ENCODE measurements at places on chromosomes 2 and 18.

GRCh38 chr18:45670281-45670962 is 53.6 kb upstream of the SLC14A1 start:
- DNase-seq, result peak; percentile 18
- peak overlapping the region; percentile 54 for H3K27ac ChIP-seq
- peaks cover 56% of the 10 kb centered on the region for H3K4me1 ChIP-seq
- peaks cover 2% of the 10 kb centered on the region for H3K27me3 ChIP-seq

DNA sequence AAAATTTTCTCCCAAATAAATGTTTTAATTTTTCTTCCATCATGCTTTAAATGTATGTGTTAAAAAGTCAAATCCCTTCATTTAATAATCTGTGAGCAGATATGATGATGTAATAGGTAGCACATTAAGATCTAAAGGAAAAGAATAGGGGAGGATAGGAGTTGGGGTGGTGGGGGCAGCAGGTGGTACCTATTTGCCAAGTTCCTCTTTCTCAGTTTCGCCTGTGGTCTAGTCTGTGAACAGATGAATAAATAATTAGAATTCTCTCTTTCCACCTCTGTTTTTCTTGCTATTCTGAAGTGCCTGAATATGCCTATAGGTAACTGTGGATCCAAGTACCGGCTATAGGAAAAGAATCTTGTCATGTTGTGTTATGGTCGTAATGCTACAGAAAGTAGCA is 152.5 kb downstream of the NRXN1 start:
- H3K4me1 ChIP-seq, result no peaks in the 10 kb centered on the region
- H3K27ac ChIP-seq, result no peak overlapping the region
- no peaks in the 10 kb centered on the region for H3K27me3 ChIP-seq
- no peaks in the 10 kb centered on the region for H3K36me3 ChIP-seq

GRCh38 chr18:32696376-32696775 is 76.4 kb downstream of the KLHL14 start:
- H3K4me1 ChIP-seq, result no peaks in the 10 kb centered on the region
- H3K27ac ChIP-seq, result no peak overlapping the region
- H3K4me3 ChIP-seq, result no peak overlapping the region
- no peaks in the 10 kb centered on the region for H3K36me3 ChIP-seq
- H3K27me3 ChIP-seq, result no peaks in the 10 kb centered on the region

DNA sequence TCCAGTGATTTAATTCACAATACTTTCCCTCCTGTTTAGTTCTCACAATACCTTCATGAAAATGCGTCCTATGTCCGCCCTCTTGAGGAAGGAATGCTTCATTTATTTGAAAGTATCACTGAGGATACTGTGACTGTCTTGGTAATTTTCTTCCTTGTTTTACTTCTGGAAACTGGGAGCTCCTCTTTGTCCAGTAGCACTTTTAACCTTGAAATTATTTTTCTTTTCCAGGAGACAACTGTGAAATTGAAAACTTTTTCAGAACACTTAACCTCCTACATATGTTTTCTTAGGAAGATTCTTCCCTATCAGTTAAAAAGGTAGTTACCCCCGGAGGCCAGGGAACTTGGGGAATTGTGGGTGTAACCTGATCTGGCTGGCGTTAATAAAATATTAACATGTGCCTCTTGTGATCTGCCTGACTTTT is 58.9 kb upstream of the STON1 start:
- peaks cover 41% of the 10 kb centered on the region for H3K36me3 ChIP-seq
- H3K4me3 ChIP-seq, result no peak overlapping the region
- peak overlapping the region; percentile 48 for H3K27ac ChIP-seq
- H3K27me3 ChIP-seq, result no peaks in the 10 kb centered on the region
- H3K4me1 ChIP-seq, result peaks cover 2% of the 10 kb centered on the region

DNA sequence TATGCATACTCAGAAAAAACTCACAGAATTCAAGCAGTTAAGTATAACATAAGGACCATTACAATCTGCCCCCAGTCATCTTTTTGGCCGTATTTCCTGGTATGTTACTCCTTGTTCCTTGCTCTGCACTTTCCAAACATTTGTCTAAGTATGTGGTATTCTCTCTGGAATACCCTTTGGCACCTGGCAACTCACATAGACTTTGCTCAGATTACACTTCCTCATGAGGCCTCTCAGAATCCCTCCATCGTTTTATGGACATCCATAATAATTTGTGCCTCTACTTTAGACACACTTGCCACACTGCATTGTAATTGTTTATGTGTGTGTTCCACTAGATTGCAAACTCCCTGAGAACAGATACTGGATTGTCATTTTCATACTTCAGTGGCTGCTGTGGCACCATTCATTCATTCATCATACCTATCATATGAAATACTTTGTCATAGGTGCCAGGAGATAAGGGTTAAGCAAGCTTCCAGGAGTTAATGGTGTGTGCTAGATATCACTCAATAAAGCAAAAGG is 84.0 kb downstream of the HIBCH start:
- DNase-seq, result no peak
- no peaks in the 10 kb centered on the region for H3K4me1 ChIP-seq
- H3K27ac ChIP-seq, result no peak overlapping the region

DNA sequence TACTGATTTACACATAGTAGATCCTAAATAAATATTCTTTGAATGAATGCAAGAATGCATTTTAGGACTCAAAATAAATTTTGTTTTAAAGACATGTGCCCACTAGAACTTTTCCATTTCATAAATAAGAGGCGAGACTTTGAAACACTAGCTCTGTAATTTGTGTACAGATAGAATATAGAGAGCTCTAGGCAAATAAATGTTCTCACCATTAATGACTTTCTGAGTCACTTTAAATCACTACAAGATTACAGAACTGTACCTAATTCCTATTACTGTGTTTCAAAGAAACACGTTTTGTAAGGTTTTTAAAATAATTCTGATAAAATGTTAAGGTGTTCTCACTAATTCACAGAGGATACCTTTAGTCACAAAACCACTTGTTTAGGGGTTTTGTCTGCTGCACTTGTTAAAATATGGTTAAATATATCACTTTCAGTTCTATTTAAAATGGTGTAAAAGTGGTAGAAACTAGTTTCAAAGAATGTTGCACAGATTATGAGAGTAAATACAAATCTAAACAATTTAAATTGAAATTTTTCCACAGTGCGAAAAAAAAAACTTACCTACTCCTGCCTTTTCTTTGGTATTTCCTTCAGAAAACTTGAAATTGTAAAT is 158.7 kb upstream of the ZC3H15 start:
- H3K4me3 ChIP-seq, result no peak overlapping the region
- H3K4me1 ChIP-seq, result no peaks in the 10 kb centered on the region
- no peak overlapping the region for H3K27ac ChIP-seq
- peaks cover 14% of the 10 kb centered on the region for H3K36me3 ChIP-seq
- H3K27me3 ChIP-seq, result no peaks in the 10 kb centered on the region
- no peak for DNase-seq

DNA sequence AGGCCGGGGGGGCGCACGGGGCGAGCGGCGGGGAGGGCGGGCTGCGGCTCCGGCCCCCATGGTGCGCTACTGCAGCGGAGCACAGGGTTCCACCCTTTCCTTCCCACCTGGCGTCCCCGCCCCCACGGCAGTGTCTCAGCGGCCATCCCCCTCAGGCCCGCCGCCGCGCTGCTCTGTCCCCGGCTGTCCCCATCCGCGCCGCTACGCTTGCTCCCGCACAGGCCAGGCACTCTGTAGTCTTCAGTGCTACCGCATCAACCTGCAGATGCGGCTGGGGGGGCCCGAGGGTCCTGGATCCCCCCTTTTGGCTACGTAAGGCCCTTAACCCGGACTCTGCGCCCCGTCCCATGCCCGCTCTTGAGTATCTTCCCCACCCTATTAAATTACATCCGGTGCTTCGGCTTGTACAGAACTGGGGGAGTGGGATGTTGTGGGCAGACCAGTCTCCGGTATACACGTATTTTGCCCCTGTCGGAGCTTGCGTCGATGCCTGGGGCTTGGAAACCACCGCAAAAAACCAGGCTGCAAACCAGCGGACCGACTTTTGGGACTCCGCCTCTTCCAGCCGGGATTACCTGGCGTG is 598 bp upstream of the WBP1 start:
- H3K27ac ChIP-seq, result peak overlapping the region; percentile 93
- peaks cover 65% of the 10 kb centered on the region for H3K4me1 ChIP-seq

- H3K4me3 ChIP-seq, result no peak overlapping the region
- no peak overlapping the region for H3K27ac ChIP-seq
- no peak for DNase-seq
- H3K27me3 ChIP-seq, result peaks cover 2% of the 10 kb centered on the region
- H3K4me1 ChIP-seq, result no peaks in the 10 kb centered on the region
These were observed 434.4 kb downstream of the HRH4 start for GRCh38 chr18:24894880-24895279.

GRCh38 chr2:74364533-74365505 is 15.3 kb downstream of the DCTN1 start:
- H3K4me3 ChIP-seq, result no peak overlapping the region
- H3K36me3 ChIP-seq, result peaks cover 6% of the 10 kb centered on the region
- H3K4me1 ChIP-seq, result no peaks in the 10 kb centered on the region
- H3K27ac ChIP-seq, result peak overlapping the region; percentile 37

- no peak overlapping the region for H3K27ac ChIP-seq
- no peak for DNase-seq
- H3K4me1 ChIP-seq, result peaks cover 20% of the 10 kb centered on the region
- no peaks in the 10 kb centered on the region for H3K27me3 ChIP-seq
These were observed 574 bp upstream of the EML4 start for GRCh38 chr2:42168459-42169099.

GRCh38 chr18:58848685-58849084 is 16.0 kb upstream of the ZNF532 start:
- no peak overlapping the region for H3K4me3 ChIP-seq
- no peak for DNase-seq
- H3K4me1 ChIP-seq, result peaks cover 5% of the 10 kb centered on the region
- H3K27ac ChIP-seq, result no peak overlapping the region

GRCh38 chr18:45448871-45449270 is 166.4 kb upstream of the SLC14A2 start:
- H3K27ac ChIP-seq, result no peak overlapping the region
- H3K4me1 ChIP-seq, result no peaks in the 10 kb centered on the region
- H3K36me3 ChIP-seq, result no peaks in the 10 kb centered on the region

GRCh38 chr18:49519101-49519971 is 32.3 kb upstream of the C18orf32 start:
- no peak overlapping the region for H3K4me3 ChIP-seq

DNA sequence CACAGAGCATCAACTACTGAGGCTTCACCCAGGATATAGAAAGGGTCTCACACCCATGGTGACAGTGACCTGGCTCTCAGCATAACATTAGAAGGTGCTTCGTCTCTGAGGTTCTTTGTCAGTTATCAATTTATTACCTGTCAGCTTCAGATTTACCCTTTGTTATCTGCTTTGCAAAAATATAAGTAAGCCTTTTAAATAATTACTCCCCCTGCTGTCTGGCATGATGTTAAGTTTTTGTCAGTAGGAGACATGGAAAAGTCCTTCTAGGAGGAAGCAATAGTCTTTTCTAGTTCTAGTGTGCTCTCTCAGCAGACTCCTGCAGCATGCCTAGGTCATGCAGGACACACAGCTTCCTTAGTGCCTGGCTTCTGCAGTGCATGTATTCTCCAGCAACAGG is 149.9 kb downstream of the RDH14 start:
- H3K4me3 ChIP-seq, result no peak overlapping the region
- H3K4me1 ChIP-seq, result no peaks in the 10 kb centered on the region
- no peaks in the 10 kb centered on the region for H3K36me3 ChIP-seq
- H3K27ac ChIP-seq, result no peak overlapping the region
- H3K27me3 ChIP-seq, result peaks cover 19% of the 10 kb centered on the region
- DNase-seq, result no peak

- H3K4me3 ChIP-seq, result no peak overlapping the region
- DNase-seq, result no peak
- H3K27ac ChIP-seq, result no peak overlapping the region
- H3K36me3 ChIP-seq, result no peaks in the 10 kb centered on the region
These were observed 213.2 kb downstream of the NDUFA10 start for GRCh38 chr2:239811806-239812560.

DNA sequence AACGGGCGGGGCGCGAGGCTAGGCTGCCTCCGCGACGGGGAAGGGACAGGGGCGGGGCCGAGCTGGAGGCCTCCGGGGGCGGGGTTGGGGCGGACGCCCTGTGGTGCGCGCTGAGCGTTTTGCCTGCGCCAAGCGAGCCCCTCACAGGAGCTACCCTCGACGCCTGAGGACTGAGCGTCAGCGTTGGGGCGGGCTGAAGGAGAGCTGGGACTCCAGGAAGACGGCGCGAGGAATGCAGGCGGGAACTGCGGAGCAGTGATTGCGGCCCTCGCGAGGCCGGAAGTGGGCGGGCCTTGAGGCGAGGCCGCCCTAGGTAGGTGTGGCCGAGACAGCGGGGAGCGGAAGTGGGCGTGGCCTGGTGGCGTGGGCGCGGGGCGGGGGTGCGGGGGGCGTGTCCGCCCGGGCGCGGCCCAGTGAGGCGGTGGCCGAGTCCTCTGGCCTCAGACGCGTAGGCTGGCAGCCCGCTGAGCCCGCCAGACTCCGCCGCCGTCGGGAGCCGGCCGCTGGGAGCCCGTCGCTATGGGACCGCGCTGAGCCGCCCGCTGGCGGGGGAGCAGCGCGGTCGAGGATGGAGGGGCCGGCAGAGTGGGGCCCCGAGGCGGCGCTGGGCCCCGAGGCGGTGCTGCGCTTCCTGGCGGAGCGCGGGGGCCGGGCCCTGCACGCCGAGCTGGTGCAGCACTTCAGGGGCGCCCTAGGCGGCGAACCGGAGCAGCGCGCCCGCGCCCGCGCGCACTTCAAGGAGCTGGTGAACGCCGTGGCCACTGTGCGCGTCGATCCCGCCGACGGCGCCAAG is at the start of the genes SEPTIN10 and SOWAHC:
SEPTIN10 (minus strand) TSS at position 45 of the 793 bp plus-strand sequence. CDS start 139 bp downstream, outside the sequence.
SOWAHC (plus strand) TSS at position 443 of the 793 bp plus-strand sequence; CDS start at position 569, 126 bp downstream.
- peaks cover 6% of the 10 kb centered on the region for H3K36me3 ChIP-seq
- H3K4me3 ChIP-seq, result peak within 1 kb of the TSS; percentile 83
- H3K27me3 ChIP-seq, result peaks cover 51% of the 10 kb centered on the region
- peak; percentile 86 for DNase-seq
- peaks cover 19% of the 10 kb centered on the region for H3K4me1 ChIP-seq

DNA sequence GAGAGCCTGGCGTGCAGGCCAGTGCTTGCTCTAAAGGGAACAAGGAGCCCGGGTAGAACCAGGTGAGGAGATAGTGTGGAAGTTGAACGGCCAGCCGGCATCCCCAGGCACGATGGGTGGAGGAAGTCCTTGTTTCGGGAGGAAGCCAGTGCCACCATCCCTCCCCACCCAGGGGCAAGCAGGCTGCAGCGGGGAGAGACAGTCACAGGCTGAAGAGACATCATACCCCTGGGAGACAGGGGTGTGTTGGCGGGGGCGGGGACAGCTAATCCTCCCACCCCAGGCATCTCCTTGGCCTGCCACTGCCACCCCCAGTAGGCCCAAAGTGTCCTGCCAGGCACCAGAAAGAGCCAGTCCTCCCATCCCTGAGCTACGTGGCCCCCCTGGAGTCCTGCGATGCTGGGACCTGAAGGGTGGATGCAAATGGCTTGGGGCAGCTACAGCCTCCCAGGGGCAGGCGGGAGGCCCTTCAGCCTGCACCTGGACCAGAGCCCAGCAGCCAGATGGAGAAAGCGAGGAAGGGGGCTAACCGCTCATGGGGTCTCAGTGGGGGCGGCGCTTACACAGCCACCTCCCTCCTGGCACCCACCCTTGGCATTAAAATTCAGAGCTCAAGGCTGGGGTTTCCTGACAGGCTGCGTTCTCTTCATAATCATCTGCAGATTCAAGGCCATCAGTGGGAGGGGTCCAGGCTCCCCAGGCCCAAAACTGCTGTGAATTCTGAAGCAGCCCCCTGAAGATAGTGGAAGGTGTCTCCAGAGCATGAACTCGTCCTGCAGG is 14.8 kb upstream of the GPR55 start:
- no peak overlapping the region for H3K4me3 ChIP-seq
- no peak for DNase-seq
- no peak overlapping the region for H3K27ac ChIP-seq
